ENCODE measurements at places on chromosomes 4 and X.
A peak's percentile ranks its signal among the peaks of the same experiment; 100 is the strongest.

- DNase-seq: no peak
Observed at GRCh38 chr4:11765849-11766453, 337.3 kb upstream of the HS3ST1 start.

- peak; percentile 66 for DNase-seq
Observed at GRCh38 chrX:29690061-29690460, 525.3 kb upstream of the MAGEB2 start.

DNA sequence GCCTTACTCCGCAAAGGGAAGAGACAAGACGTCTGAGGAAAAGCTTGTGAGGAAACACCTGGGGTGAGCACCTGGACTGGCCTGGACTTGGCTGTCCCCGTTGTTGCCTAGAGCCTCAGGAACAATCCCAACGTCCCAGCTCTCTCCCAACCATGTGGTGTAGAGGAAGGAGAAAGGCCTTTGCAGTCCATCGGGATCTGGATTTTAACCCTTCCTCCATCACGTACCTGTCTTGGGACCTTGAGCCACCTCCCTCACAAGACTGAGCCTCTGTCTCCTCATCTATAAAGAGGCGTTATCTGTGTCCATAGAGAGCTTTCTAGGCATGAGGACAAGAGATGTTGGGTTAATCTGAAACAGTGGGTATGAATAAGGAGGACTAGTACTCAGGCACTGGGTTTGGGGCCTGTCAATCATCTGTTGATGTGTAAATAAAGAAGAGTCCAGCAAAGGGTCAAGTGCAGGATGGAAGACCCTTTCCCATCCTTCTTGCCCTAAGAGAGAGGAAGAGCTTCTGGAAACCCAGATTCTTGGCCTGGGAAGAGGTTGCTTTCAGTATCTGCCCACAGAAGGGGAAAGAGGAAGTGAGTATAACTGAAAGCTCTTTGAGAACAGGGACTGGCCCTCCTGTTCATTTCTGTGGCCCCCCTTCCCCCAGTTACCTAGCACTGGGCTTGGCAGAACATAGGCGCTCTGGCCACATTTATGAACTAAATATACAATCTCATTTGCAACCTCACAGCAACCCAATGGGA lies 137.1 kb downstream of the PJA1 start:
- no peak for DNase-seq

- DNase-seq: no peak
Observed at GRCh38 chr4:112735474-112735951, 98.6 kb downstream of the LARP7 start.

DNA sequence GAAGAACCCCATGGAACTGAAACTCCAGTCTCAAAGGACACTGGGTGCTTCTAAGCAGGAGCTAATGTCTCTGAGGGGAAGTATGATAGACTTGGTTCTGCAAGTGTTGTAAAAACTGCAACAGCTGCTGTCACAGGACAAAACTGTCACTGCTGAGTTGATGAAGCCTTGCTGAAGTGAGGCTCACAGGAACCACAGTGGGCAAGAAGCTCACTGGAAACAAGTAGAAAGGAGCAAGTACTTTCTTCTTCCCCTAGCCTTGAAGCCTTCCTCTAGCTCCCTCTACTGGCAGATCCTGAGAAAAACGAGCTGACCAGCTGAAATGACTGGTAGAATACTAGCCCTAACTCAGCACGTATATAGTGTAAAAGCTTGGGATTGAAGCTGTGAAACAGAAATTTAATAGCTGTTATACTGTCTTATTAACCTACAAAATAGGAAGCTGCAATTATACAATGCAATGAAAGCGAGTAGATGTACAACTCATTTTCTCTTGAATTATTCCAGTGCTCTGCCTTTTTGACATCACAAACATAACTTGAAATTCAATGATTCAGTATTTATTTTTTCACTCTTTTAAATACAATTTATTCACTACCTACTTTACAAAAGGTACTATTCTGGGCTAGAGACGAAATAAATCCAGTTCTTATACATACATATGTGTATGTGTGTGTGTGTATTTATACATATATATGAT lies 91.4 kb downstream of the GABRB1 start:
- DNase-seq: peak; percentile 43

DNA sequence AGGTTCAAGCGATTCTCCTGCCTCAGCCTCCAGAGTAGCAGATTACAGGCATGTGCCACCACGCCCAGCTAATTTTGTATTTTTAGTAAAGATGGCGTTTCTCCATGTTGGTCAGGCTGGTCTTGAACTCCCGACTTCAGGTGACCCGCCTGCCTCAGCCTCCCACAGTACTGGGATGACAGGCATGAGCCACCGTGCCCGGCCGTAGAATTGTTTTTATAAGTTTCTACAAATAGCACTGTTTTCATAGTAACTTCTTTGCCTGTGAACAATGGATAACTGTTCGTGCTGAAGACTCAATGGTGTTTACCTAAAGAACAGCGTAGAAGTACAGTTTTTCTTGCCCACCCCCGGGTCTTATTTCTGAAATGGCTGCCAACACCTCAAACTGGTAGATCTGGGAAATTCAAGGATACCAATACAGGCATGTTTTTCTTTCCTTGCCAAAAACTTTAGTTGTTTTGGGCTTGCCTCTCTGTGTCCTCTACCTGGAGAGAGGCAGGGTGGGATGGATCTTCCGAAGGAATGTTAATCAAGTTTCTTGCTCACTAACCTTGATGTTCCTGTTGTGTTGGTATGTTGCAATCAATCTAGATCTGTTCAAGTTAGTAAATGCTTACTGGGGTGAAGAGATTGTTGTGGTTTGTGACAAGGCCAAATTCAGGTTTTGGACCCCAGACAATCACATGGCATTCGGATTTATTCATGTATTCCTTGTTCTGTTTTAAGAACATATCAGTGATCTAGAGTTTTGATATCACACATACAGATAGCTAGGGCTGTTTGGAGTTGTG lies 2.8 kb upstream of the RUFY3 start:
- DNase-seq: no peak

GRCh38 chrX:118724365-118724764 lies 3.0 kb upstream of the IL13RA1 start:
- no peak for DNase-seq

DNA sequence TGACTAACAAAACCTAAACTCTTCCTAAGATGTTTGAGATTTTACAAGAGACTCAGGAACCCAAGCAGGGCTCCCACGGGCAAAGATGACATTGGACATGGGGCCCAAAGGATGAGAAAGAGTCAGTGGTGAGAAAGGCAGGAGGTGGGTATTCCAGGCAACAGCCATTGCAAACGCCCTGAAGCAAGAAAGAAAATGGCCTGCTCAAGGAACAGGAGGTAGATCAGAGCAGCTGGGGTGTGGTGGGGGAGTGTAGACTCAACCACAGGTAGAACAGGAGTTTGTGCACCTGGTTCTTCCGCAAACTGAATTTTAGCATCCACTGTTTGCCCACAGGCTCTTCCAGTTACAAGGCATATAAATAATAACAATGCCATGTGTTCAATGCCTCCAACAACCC lies 3.3 kb downstream of the PPP2R2C start:
- DNase-seq: no peak

GRCh38 chr4:136847881-136848621 lies 684.2 kb downstream of the PCDH18 start:
- no peak for DNase-seq

Measured in NCI-H226 (cell line).